ENCODE measurements at places on chromosomes 3 and 15.

DNA sequence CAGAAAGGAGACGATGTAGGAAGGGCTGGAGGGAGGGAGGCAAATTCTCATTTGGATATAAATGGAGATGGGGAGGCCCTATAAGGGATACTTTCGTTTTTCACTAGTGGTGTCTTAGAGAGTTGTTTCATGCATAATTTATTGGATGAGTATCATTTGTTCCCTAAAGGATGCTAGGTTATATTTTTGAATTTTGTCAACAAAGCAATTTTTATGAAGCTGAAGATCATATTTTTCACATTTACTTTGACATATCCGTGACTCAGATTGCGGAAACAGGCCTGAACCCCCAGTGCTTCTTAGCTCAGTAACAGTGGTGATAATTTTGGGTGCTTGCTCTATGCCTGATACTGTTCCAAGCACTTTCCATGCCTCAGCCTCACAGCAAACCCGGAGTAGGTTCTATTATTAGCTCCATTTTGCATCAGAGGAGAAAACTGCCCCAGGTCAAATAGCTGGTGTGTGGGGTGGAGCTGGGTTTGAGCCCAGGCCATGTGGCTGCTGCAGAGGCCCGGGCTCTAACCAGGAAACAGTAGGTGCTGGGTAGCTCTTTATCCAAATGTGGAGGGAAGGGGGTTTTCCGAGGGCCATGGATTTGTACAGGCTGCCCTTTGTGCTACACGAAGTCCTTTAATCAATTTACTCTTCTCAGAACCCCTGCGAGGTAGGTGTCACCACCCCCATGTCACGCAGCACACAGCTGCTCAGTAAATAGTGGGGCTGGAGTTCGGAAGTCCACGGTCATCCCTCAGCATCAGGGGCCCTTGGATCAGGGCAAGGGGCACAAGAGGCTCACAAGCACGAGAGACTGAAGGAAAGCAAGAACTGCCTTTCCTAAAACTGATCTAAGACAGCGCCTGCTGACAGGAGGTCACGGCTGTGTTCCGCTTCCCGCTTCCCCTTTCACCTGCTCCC is 99.1 kb downstream of the SLC49A4 start:
- DNase-seq, result no peak

DNA sequence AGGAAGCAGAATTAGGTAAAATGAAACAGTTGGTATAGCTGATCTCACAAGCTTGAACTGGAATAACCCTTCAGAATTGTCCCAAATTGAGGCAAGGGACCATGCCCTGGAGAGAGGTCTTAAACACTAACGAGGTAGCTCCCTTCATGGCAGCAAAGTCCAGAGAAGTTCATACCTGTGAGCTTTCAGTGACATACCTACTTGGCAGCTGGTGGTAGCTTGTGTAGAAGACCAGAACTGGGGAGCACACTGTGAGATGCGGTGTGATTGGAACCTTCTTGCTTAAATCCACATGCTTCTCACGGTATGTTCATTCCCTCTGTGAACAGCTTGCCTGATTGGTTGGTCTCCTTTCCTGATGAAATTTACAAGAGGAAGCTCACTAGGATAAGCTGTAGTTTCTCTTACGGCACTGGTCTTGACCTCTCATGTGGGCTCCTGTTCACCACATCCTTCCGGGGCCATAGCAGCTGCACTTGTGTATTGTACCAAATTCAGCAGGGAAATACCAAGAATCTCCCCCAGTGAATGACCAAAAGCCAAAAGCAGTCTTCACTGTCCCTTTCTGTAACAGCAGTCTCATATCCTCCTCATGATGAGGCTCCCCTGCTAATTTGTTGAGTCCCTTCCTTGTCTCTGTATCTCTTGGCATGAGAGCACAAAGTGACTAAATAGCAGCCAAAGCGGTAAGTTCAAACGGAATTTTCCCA is 483.7 kb upstream of the FRG2C start:
- DNase-seq, result no peak

DNA sequence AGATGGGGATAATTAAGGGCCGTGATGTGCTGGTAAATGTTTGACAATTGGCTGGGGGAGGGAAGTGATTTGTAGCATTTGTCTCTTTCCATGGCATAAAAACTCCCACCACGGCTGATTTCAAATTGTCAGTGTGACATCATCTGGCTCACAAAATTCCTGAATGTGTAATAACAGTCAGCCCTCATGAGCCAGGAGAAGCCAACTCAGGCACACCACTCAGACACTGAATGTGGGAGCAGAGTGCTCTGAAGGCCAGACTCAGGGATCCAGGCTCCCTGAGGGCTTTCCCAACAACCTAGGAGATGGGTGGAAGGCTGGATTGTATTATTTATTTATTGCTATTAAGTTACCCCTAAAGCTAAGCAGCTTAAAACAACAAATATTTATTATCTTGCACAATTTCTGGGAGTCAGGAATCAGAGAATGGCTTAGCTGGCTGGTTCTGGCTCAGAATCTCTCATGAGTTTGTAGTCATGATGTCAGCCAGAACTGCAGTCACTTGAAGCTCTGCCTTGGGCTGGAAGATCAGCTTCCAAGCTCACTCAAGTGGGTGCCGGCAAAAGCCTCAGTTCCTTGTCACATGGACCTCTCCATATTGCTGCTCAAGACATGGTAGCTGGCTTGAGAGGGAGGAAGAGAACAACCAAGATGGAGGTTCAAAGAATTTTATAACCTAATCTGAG is 6.5 kb upstream of the CPEB1 start:
- no peak for DNase-seq

GRCh38 chr3:126971891-126972351 is 11.0 kb upstream of the PLXNA1 start:
- DNase-seq, result no peak

DNA sequence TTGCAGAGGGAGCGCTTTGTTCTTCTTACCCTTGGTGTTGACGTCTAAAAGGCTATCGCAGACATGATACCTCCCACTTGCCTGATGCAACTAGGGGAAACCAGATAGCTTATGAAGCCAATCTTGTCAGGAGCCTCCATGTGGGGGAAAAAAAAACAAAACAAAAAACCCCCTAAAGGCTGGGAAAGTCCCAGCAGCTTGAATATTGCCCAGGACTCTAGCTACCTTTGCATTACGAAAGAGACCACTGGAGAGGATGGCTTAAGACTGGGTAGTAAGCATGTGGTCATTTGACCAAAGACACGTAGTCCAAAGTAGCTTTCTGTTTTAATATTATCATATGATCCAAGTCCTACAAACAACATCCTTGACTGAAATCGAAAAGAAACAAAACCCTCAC is 120.7 kb upstream of the WNT5A start:
- no peak for DNase-seq

GRCh38 chr15:73755481-73755880 is 2.3 kb upstream of the INSYN1 start:
- no peak for DNase-seq

DNA sequence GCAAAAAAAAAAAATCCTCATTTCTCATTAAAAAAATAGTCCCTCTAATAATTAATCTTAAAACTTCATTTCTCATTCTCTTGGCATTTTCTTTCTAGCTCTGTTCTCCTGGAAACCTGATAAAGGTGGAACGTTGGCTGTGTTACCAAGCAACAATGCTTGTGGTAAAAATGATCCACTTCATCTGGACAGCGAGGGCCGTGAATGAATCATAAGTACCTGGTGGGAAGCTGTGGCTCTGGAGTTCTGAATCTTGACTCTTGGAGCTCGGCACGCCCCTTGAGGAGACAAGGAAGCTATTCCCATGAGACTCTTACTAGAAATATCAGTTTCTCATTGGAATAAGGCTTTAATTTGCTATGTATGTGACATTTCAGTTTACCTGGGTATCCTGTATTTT is 32.5 kb downstream of the BCL2L10 start:
- no peak for DNase-seq

DNA sequence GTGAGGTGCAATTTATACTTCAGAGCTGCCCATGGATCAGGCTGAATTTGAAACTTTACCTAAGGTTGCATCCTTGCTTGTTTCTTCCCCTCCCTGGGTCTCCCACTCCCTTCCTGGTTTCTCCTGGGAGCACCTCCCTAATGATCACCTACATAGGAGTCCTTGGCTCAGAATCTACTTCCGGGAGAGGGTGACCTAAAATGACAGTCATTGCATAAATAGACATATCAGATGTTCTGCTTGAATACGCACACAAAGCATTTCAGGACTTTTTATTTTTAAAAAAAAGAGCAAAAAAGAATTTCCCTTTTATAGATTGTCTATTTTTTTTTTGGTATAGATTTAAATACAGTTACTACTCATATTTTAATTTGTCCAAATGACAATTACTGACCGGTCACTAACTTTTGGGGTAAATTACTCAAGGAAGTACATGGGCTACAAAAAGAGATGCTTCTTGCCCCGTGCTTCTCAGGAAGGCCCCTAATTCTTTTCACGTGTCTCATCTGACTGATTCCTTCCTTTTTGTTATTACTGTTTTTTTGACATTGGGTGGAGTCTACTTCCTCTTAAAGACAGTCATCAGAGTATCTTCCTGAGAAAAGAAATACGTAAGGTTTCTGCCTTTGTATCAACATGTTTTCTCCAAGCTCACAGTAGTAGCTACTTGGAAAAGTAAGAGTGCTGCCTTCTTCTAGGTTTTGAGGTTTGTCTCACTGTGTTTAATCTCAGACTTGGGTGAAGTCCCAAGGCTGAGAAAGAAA is 4.9 kb upstream of the MYZAP start:
- DNase-seq, result no peak

GRCh38 chr15:20643829-20644425 is 102.3 kb upstream of the GOLGA6L6 start:
- DNase-seq, result no peak

DNA sequence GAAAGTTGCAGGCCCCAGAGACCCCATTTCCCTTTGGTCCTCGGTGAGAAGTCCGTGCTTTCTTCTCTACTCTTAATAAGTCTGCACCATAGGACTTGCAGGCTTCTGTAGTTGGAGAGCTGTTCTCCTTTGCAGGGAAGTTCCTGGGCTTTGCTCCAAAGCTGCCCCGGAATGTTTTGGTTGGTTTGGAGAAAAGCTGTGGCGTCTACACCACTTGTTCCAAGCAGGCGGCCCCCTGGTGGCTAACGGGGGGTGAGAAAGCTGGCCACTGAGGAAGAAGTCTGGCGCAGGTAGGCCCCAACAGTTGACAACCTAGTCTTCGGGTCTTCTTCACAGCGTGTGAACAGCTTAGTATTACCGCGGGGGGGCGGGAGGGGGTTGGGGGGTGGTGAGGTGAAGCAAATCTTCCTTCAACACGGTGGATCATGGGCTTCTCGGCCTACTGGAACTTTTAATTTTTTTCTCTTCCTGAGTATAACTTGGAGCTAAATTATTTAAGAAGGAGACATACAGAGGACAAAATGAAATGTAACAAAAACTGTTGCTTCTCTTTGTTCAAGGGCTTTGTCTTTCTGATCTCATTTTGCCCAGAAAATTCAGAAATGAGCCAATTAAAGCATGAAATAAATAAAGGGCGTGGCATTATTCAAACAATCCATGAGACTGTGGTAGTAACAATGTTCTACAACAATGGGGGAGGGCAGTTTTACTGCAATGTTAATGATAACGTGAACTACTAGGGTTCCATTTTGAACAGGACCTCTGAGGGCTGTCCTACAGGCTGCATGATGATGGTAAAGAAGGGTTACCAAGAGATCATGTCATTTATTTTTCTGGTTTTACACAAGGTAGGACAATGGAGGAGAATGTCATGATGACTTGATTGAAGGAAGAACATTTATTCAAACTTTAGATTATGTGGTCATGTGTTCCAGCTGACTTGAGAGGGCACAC is 2.2 kb upstream of the THRB start:
- no peak for DNase-seq

Measured in stimulated activated CD8-positive, alpha-beta memory T cell treated with anti-CD3 and anti-CD28 coated beads, Interleukin-2, amount 100 ng/mL, for 1 hour (primary cell).